ENCODE measurements at places on chromosomes 4 and X. TPM values are rescaled to one million over a fixed set of nuclear protein-coding genes. Genes with fewer than 3 reads are reported as not detected.

DNA sequence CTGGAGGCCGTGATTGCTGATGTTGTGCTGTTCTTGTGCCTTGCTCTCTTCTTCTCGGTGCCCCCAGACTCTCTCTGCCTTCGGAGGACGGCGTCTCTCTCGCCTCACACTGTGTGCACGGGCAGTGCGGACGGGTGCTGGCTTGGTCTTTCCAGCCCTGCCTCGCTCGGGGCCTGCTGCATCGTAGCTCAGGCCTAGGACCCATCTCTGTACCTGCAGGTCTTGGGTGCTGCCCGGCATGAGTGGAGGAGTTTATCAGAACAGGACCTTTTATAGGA is 18.2 kb downstream of the RGS12 start:
- no peak for DNase-seq

- no peak for DNase-seq
These were observed 92.8 kb downstream of the AMELX start for GRCh38 chrX:11386001-11386523.

- no peak for DNase-seq
These were observed 1408.4 kb downstream of the PCDH7 start for GRCh38 chr4:32128549-32128948.

- no peak for DNase-seq
These were observed 29.7 kb upstream of the MGST2 start for GRCh38 chr4:139635966-139636365.

GRCh38 chrX:119605464-119606279 is 552 bp downstream of the NKRF start:
- peak; percentile 4 for DNase-seq

DNA sequence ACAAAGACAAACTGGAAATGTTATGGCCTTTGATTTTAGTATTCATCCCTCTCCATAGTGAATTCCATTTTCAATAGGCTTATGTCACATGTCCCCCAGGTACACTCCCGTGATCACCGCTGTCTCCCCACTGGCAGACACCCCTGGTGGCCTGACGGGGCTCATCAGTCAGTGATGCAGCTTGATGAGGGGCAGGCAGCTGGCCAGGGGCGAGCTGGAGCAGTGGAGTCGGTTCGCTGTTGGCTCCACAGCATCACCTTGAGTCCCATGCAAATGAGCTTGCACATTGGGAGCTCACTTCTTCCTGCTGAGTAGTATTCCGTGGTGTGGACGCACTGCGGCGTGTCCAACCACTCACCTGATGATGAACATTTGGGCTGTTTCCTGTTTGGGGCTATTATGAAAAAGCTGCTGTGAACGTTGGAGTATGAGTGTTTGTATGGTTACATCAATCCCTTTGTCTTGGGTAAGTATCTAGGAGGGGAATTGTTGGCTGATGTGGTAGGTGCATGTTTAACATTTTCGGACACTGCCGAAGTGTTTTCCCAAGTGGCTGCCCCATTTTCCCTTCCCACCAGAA is 5.2 kb downstream of the TREX2 start:
- DNase-seq = peak; percentile 43

DNA sequence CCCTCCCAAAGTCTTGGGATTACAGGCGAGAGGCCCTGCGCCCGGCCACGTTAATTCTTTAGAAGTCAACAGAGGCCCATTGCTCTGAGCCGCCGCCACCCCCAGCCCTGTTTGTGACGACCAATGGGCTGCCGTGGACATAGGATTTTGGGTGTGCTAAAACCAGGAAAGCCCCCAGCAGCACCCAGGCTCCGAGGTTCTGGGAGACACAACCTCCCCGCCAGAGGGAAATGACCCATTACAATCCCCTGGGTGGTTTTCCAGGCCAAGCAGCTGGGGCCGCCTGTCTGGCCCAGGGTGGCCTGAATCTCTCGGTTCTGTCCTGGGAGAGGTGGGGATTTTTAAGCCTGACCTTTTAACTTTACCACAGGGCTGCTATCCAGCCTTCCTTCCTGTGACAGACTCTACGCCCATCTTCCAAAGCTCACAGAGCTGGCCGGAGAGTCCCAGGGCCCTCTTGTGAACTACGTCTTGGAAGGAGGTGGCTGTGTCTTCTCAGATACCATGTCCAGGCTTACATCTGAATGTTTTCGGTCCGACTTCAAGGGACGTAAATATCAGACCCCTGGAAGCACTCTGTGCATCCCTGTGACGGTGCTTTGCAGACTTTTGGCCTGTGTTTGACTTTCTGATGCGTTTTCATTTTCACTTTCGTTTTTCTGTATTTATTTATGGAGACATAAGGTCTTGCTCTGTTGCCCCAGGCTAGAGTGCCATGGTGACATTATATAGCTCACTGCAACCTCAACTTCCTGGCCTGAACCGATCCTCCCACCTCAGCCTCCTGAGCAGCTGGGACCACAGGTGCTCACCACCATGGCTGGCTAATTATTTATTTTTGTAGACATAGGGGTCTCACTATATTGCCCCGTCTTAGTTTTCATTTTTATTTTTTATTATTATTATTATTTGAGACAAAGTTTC is 36.0 kb downstream of the P2RY8 start:
- DNase-seq = no peak

DNA sequence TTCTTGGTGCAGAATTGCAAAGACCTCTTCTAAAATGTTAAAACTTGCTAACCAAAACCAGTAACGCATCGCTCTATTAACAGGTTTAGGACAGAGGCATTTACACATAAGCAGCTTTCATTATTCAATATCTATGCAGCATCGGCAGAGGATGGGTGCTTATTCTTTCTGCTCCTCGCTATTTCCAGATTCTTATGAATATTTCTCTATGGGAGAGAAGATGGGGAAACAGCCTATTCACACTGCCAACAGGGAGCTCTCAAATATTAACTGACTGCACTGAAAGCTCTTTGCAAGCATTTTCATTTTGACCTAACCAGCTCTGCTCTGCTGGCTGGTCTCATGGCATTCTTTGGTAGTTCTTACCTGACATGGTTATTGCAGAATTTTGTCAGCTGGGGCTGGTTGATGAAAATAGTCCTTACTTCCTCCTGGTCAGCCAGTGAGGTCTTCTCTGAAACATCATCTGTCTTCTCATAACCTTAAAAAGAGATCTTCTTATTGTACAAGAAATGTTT is 30.2 kb downstream of the ATP8A1 start:
- no peak for DNase-seq

DNA sequence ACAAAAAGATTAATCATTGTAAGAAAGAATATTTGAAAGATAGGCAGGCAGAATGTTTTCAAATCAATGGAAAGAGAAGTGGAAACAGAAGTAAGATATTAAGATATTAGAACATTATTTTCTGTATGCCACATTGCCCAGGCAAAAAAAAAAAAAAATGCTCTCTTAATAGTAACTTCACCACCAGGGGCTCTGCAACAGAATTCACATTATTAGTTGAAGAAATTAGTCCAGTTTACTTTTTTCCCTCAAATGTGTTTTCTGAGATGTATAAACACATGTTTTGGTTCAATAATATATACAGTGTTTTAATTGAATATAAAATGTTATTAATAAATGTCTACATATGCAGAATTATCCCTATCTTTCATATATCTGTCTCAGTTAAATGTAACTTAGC is 78.0 kb upstream of the ADAD1 start:
- no peak for DNase-seq

DNA sequence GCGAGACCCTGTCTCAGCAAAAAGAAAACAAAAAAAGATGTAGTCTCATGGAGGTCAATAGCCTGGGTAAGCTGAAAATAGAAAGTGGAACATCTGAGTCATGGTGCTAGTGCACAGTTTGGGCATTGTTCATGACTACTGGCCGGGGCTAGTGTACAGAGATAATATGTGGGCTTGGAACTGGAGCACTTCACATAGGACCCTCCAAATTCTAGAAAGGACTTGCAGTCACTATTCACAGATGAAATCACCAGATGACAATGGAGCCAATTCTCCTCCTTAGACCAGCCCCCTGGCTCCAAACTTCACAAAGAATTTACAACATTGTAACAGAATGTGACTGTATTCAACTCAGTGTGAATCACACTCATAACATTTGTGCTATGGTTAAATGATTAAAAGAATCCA is 367.8 kb upstream of the SLC7A11 start:
- peak; percentile 51 for DNase-seq

- peak; percentile 13 for DNase-seq
These were observed 186.1 kb downstream of the CAMK2D start for GRCh38 chr4:113575401-113575800.

- no peak for DNase-seq
These were observed 34.0 kb downstream of the SLC9A6 start for GRCh38 chrX:136019226-136019625.

DNA sequence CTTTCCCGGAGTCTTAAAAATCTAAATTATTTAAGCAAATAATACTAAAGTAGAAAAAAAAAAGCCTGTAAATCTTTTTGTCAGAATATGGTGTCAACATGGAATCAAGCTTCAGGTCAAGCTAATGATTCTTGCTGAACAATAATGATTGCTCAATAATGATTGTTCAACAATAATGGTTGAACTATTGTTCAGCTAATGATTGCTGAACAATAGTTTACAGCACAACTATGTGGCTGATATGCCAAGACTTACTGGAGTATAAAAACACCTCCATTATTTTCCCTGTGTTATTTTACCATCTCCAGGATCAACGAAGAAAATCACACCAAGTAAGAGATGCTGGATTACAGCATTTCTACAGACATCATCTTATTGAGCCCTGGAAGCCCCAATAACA is 35.1 kb upstream of the SMIM31 start:
- DNase-seq = no peak

GRCh38 chr4:109251396-109251795 is 51.1 kb downstream of the COL25A1 start:
- DNase-seq = no peak

The MAP7D2 gene
- 5.0 TPM for total RNA-seq

The SSX3 gene
- total RNA-seq = not detected

DNA sequence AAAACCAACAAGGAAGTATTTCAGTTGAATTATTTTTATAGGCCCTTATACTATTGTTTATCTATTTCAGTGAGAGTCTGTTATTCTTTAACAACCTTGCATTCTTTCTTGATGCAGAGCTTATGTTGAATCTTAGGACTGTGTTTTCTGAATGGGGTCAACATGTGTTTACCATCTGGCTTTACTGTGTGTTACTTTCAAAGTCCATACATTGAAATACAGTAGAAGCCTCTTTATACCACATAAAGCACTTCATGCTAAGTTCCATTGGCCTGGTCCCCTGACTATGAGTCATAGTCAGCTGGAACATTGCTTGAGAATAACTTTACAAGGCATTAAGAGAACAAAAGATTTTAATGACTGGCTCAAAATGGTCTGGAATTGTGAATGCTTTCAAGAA is 152.6 kb downstream of the GASK1B start:
- DNase-seq = peak; percentile 82

The FREM3 gene
- total RNA-seq = not detected

The SPANXA1 gene
- not detected for total RNA-seq

DNA sequence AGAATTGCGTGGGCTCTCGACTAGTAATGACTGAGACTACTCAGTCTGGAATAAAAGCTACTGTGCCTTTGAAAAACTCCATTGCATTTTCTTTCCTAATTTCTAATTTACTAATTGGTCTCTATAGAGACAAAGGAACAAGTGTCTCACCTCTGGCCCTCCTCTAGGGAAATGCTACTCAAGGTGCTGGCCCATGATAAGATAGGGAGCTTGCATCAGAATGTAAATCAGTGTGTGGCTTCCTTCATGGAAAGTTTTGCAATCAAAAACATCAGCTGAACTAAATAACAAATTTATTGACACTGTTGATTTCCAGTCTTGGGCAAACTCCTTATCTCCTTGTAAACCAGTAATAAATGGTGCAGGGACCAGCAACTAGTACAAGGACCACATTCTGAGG is 81.8 kb downstream of the SRPX start:
- no peak for DNase-seq

GRCh38 chr4:4662230-4662629 is 120.4 kb upstream of the STX18 start:
- DNase-seq = no peak

DNA sequence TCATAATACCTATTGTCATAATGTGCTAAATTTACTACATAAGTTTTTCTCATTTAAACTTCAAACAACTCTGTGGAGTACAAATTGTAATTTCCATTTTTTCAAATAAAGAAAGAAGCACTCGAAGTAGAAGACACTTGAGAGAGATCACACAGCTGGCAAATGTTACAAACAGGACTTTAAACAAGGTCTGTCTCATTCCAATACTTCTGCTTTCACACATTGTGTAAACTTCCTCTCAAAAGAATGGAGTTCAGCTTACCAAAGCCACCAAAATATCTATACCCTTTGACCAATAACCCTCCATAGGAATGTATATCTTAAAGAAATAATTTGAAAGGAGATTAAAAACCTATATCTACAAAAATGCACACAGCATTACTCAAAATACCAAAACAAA is 88.3 kb downstream of the OPHN1 start:
- no peak for DNase-seq

The RAB39B gene
- total RNA-seq = 2.7 TPM

- DNase-seq = no peak
These were observed 111.3 kb downstream of the TET2 start for GRCh38 chr4:105257817-105258495.

The UTP14A gene
- 25.9 TPM for total RNA-seq

GRCh38 chr4:109915385-109916026 is 2.8 kb downstream of the EGF start:
- DNase-seq = no peak

The FAM236B gene
- not detected for total RNA-seq

DNA sequence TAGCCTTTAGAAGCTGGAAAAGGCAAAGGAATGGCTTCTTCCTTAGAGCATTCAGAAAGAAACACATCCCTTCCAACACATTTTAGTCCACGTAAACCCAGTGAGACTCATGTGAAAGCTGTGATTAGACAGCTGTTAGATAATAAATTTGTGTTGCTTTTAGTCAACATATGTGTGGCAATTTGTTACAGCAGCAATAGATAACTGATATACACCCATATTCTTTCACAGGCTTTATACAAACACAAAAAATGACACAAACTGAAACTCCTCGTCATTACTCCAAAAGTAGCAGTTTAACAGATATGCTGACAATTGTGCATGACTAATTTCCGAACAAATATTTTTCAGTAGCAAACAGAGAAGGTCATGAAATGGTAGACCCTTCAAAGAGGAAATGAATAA is 65.3 kb downstream of the ANTXR2 start:
- DNase-seq = no peak

GRCh38 chr4:119032921-119033685 is 102.5 kb upstream of the MYOZ2 start:
- DNase-seq = no peak

DNA sequence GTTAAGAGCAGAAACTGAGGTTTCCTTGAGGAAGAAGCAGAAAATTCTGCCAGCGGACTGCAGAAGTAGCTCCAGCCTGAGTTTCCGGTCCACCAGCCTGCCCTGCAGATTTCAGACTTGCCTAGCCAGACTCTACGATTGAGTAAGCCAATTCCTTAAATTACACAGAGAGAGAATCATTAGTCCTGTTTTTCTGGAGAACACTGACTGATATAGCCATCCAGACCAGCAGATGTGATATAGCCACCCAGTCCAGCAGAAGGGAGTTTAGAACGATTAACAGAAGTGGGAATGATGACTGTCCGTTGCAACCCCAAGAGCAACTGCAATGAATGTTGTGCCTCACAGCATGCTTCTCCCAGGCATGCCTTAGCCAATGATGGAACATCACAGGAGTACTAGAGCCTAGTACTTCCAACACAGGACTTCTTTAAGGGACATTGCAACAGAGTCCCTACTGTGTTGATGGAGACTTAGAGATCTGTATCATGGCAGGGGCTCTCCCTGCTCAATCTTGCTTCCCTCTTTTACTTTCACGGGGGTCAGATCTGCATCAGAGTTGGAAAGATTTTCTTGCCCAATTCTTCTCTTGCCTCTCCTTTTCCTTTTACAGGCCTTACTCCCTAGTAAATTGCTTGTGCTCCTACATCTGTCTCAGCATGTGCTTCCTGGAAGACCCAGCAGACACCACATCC is 264.6 kb upstream of the CLNK start:
- DNase-seq = no peak

GRCh38 chr4:56668267-56668666 is 12.8 kb downstream of the HOPX start:
- DNase-seq = no peak

Data from mammary epithelial cell (primary cell).